ENCODE measurements at places on chromosomes 12 and 14.
A peak's percentile ranks its signal among the peaks of the same experiment; 100 is the strongest.

GRCh38 chr14:96512602-96513397, 10.6 kb downstream of the PAPOLA start:
- DNase-seq = no peak

DNA sequence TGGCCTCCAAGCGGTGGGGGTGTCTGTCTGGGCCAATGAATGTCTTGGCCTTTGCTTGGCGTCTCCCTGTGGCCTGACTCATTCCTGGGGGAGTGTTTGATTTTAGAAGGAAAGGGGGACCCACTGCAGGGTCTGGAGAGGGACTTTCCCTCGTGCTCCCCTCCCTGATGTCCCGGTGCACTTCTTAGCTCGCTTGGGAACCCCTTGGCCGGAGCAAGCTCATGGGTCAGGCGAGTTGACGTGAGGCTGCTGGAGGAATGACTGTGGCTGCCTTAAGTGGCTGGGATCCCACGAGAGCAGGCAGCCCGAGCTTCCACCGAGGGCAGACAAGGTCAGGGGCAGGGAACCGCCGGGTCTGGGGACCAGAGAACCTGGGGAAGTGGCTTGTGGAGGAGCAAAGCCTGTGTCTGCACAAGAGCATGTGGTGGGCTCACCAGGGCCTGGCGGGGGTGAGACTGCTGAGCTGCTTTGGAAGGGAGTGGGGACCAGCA, 218.4 kb upstream of the C14orf180 start:
- DNase-seq = no peak

- DNase-seq = no peak
Measured at GRCh38 chr12:90260136-90260535, 551.5 kb upstream of the ATP2B1 start.

- DNase-seq = no peak
Measured at GRCh38 chr14:52926953-52927352, 23.9 kb downstream of the FERMT2 start.

DNA sequence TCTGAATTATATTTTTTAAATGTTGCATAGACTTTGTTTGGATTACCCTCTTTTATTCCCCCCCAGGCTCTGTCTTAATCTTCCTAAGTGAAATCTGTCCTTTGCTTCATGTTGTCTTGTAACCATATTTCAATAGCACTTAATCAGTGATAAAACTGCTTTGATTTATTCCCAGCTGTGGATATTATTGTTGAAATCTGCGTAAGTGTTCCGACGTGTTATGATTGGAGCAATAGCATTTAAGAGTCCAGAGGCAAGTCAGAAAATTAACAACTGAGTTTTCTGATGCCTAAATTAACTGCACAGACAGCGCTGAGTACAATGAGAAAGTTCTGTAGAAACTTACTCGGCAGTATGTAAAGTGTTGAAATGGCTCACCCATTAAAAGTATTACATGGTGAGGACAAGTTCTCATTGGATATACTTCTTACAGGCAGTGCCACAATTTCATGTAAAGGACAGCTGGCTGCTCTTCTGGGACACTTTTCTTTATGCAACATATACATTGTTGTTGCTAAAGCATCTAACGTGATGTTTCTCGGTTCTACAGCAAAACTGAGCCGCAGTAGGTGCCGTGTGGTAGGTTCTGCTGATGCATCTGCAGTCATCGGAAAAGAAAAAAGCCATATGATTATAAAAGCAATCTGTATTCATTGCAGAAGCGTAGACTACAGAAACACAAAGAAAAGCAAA, 501.0 kb downstream of the EGLN3 start:
- no peak for DNase-seq

- no peak for DNase-seq
Measured at GRCh38 chr12:9065607-9065856, 50.2 kb downstream of the A2M start.

- no peak for DNase-seq
Measured at GRCh38 chr12:122520676-122521075, 6.1 kb downstream of the RSRC2 start.

DNA sequence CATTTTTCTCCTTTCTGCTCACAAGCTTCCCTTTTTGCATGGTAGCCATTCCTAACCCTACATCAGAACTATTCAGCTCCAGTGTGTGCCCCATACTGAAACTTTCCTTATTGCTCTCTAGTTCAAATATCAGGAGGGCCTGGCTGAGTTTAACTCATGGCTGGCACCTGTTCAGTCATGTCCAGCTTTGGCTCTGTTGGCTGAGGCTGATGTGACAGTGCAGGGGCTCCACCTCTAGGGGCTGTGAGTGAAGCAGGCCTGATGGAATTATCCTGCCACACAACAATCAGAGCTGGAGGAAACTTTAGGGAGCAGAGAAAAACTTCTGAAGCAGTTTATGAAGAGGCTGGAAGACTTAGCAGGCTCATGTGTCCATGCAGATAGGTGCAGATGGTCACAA, 8.5 kb downstream of the COQ6 start:
- DNase-seq = no peak

DNA sequence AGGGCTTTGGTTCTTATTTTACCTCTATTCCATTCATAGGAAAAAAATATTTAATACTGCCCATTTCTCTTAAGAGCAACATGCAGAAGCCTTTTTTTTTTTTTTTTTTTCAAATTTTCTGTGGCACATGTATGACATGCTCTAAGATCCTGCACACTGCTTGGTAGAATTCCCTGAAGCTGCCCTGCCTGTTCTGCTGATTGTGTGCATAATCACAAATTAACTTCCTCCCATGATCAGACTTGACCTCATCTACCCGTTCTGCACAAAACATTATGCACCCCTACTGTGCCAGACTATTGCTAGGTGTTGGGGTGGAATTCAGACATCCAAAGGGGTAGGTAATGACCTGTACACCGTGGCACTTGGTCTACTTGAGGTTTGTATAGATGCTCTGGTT, 22.2 kb downstream of the SUDS3 start:
- DNase-seq = no peak

DNA sequence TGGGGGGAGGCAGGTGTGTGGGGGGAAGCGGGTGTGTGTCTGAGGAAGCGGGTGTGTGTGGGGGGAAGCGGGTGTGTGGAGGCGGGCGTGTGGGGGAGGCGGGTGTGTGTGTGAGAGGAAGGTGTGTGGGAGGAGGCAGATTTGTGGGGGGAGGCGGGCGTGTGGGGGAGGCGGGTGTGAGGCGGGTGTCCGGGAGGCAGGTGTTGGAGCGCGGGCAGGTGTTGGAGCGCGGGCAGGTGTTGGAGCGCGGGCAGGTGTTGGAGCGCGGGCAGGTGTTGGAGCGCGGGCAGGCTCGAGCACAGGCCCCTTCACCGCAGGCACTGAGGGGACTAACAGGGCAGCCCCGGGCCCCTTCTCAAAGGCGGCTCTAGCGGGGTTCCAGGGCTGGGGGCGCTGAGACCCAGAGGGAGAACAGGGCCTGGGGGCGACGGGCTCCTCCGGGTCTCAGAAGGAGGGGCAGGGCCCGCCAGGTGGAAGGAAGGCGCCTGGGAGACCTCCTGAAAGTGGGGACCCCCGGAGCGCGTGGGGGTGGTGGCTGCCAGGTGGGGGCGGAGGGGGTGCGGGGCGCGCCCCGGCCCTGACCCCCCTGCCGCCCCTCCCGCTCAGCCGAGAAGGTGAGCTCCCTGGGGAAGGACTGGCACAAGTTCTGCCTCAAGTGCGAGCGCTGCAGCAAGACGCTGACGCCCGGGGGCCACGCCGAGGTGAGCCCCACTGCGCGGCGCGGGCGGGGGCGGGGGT, 3.2 kb downstream of the CRIP2 start:
- no peak for DNase-seq

DNA sequence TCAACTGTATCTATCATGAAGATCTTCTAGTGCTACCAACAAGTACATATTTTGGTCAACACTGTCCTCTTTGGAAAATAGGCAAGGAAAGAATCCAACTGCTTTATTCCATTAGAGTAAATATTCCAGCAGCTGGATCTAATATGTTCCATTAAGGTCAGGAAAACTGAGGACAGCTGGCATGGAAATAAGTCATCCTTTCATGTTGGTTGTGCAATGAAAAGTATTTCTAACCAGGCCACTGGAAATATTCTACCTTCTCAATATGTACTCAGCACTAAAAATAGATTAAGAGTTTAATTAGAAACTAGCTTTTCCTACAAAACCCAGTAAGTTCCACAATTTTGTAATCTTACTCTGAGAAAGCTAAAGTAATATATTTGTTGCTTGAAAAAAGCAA, 19.6 kb downstream of the HIGD1C start:
- no peak for DNase-seq

DNA sequence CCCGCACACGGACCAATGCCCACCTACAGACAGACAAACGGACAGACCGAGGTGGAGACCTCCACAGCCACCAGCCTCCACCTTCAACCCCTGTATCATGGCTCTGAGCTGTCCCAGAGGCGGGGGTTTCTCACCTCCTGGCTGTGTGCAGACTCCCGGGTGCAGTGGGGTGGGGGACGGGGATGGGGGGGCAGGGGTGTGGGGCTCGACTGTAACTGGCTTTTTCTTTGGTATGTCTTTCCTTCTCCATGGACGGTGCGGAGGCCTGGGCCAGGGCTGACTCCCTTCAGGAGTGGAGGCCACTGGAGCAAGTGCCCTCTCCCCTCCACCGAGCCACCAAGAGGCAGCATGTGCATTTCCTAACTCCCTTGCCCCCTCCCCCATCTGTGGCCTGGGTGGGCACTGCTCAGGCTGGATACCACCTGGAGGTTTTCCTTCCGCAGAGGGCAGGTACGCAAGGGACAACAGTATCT, 122.6 kb downstream of the ESRRB start:
- DNase-seq = no peak

- no peak for DNase-seq
Measured at GRCh38 chr12:109737631-109738030, 24.0 kb downstream of the FAM222A start.

DNA sequence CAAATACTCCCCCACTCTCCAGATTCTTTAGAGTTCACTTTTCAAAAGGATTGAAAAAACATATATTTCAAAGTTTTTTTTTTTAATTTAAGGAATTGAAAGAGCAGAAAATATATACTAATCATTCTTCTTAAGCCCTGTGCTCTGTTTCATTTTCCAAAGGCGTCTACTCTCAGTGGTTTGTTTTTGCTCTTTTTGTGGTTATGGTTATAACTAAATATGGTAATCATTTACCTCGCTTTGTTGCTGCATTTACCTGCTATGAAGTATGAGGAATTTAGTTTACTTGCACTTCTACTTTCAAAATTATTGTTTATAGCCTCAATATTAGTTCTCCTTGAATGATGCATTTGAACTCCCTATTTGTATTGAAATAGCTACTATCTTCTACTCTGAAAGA, 55.9 kb upstream of the LRRK2 start:
- peak; percentile 14 for DNase-seq

DNA sequence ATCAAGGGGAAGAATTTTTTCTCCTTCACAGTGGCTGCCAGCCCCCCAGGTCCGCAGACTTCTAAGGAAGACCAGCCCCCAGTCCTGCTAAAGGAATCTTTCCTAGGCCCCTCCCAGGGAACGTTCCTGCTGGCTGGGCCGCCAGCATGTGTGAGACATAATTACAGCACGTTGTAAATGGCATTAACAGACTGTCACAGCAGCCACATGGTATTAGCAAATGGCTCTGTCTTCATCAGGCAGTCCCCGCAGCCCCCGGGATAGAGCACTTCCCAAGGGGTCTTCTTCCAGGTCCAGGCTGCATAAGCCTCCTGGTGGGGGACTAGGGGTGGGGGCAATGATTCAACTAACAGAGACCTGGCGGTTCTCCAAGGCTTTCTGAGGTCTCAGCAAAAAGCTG, 34.9 kb upstream of the FAM222A start:
- DNase-seq = no peak

- no peak for DNase-seq
Measured at GRCh38 chr14:91351512-91351862, 66.1 kb downstream of the CCDC88C start.

DNA sequence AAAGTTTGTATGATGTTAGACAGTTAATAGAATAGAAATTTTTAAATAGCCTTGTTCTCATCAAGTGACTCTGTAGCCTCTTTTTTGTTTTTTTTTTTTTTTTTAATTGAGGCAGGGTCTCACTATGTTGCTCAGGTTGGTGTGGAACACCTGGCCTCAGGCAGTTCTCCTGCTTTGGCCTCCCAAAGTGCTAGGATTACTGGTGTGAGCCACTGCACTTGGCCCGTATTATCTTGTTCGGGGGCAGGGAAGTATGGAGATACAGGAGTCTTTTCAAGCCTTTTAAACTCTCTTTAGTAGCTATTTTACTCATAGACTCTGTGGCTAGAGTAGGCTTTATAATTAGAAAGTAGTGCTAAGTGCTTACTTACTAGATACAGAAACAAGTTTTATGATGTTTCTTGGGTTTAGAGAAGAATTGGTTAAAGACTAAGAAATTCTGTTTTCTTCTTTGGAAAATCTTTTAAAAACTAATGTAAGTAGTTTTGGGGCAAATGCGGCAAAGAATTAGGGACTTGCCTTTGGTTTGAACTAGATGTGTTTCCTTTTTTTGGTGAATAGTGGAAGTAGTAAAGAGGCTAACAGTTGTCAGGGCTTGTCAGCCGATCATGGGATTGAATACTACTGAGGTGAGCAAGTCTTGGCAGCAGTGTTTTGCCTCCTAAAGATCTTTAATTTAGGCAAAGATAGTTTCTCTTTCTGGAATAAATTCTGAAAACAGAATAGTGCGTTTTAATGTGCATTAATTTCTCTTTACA, 31.3 kb downstream of the FBXO34 start:
- DNase-seq = peak; percentile 17

DNA sequence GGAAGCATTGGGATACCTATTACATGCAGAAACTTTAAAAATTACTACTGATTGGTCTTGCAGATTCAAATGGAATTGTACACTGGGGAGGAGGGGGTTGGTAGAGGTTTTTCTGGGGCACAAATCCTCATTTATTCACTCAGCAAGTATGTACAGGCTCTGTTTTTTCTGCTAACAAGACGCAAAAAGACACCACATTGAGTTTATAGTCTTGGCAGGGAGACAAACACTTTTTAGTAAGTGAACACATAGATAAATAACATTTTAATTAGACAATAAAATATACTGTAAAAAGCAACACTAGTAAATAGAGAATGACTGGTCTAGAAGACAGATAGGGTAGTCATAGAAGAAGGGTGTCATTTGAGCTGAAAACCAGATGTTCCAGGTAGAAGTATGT, 23.8 kb downstream of the GLIPR1L2 start:
- no peak for DNase-seq

- DNase-seq = no peak
Measured at GRCh38 chr12:26172539-26172938, 22.8 kb upstream of the SSPN start.

- DNase-seq = no peak
Measured at GRCh38 chr12:104999347-104999685, 13.2 kb downstream of the NOPCHAP1 start.

GRCh38 chr12:127781336-127781735, 485.6 kb upstream of the TMEM132C start:
- no peak for DNase-seq

GRCh38 chr12:50102131-50102531, 1.7 kb upstream of the GPD1 start:
- DNase-seq = no peak

GRCh38 chr12:124547626-124548025, 19.8 kb downstream of the NCOR2 start:
- DNase-seq = no peak

DNA sequence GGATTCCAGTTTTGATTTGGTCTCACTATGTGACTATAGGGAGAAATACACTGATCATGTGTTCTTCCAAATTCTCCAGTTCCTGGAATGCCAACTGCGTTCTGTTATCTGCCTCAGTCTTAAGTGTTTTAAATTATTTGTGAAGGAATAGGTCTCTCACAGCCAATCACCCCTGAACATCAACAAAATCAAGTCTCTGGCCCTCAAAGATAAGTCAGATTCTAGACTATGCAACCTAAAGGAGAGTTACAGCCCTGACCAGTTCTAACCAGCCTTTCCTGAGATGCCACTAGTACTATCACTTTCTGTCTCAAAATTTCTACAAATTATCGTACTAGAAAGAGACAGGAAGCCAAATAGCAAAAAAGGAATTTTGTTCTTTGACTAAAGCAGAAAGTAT, 22.3 kb downstream of the ZFC3H1 start:
- no peak for DNase-seq
